ENCODE measurements at places on chromosomes 6 and 20.

GRCh38 chr20:8242827-8243724 is 111.0 kb downstream of the PLCB1 start:
- DNase-seq = no peak

DNA sequence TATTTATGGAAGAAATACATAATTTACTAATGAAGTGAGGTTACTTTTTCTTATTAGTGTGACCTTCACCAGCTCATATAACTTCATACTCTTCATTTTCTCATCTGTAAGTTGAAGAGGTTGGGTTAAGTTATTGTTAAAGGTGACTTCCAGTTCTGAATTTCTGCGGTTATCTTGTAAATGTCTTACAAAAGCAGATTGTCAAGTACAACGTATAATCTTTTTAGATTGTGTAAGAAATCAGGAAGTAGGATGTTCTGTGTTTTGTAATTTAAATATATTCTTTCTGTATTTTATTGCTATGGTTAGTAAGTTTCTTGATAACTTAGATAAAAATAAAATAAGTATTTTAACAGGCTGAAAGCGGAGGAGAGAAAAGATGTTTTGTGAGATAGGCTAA is 12.0 kb downstream of the WTAP start:
- DNase-seq = no peak

DNA sequence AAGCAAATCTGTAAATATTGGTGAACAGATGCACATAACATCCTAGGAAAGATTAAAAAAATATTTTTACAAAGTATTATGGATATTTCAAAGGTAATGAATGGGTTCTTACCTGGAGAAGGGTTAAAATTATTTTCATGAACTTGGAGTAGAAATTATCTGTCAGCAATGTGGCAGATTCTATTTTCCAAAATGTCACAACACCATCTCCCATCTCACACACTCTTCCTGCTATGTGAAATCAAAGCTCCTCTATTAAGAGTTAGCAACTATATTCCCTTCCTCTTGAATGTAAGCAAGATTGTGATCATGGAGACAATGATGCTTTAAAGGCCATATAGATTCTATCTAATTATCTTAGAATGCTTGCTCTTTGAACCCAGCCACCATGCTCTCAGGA is 304.5 kb downstream of the EYS start:
- no peak for DNase-seq

DNA sequence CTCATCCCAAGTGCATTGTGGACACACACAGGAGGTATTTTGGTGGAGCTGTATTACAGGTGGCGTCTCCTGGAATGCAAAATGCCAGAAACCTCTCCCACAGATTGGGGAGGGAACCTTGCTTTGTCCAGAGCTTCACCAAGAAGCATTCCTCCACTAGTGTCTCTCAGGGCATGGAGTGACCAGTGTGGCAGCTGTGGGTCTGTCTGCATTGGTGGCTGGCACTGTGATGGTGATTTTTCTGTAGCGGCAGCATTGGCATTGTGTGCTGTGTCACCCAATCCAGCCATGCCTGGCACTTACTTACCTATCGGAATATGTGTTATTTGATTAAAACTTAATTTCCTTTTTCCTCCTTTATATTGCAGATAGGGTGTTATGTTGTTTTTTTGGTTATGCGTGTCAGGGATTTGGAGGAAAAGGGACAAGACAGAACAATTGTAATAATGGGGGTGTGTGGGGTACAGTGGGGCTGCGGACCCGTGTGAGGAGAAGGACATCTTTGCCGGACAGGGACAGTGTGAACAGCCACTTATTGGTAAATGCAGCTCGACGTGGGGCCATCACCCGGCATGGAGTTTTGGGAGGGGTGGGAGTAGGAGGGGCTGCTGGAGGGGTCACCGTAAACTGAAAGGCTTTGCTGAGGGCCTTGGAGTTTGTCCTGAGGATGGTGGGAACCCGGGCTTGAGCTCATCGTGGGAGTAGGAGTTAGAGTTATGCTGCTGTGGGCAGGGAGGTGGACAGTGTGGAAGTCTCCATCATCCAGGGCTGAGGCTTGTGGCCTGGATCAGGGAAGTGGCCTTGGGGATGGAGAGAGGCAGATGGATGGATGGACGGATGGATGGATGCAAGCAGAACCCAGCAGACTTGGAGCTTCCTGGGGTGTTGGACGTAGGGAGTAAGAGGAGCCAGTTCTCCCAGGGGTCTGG is 105.0 kb downstream of the SYCP2 start:
- no peak for DNase-seq

- no peak for DNase-seq
These were observed 10.5 kb downstream of the ZNFX1 start for GRCh38 chr20:49267327-49267726.

DNA sequence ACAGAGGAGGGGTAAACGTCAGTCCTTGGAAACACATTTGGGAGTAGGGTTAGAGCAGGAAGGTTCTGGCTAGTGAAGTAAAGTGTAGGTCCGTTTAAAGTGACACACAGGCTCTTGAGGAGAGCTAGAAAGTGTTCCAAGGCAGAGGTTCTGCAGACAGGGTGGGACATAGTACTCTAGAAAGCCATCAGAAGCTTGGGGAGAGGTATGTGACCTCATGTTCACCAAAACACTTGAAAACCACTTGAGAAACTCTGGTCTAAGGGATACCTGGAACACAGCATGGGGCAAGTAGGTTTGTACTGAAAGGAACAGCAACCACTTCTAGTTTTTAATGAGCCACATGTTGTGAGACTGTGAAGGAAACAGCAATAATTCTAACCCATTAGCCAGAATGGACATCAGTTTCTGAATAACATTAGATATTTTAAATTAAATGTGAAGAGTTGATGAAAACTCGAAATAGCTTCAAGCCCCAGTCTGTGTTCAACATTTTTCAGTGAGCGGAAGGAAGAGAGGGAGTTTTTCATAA is 49.0 kb downstream of the SOBP start:
- DNase-seq = no peak

- DNase-seq = no peak
These were observed 596 bp downstream of the GATA5 start for GRCh38 chr20:62475027-62475771.

- no peak for DNase-seq
These were observed 7.1 kb upstream of the TNFRSF6B start for GRCh38 chr20:63689046-63690002.

All from mesothelial cell of epicardium (in vitro differentiated cells).